ENCODE measurements at places on chromosomes 16 and 17. TPM values are rescaled to one million over a fixed set of nuclear protein-coding genes. Genes with fewer than 3 reads are reported as not detected.
A peak's percentile ranks its signal among the peaks of the same experiment; 100 is the strongest.

DNA sequence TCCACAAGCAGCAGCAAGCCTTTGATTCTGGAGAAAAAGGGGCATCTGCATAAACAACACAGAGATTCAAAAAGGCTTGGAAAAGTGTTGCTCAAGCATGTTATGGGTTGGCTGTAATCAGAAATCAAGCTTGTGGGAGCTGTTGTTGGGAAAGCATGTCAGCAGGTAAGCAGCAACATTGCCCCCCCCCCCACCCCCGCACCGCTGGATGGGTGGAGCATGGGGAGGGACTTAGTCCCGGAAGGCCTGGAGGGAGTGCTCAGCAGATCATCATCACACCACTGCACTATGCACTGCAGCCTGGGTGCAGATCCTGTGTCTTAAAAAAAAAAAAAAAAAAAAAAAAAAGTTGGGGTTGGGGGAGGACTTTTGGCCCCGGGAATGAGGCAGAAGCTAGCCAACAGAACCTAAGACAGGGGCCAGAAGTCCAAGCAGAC, 16.8 kb upstream of the AKAP1 start:
- no peak for DNase-seq

DNA sequence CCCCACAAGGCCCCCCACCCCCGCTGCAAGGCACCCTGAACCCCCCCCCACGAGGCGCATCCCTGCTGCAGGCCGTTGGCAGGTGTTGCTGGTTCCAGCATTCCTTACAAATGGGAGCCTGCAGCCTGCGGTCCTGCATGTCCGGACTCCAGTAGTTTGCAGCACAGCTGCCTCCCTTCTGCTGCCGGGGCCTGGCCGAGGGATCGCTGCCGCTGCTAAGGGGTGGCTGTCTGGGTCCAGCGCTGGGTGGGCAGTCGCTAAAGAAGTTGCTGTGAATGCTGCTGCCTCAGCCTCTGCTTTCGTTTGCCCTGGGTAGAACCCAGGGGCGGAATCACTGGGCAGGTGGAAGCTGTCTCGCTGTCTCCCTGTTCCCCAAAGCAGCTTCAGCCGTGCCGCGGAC, 11.8 kb downstream of the UTS2R start:
- no peak for DNase-seq

PSMD11 gene
- total RNA-seq, result 131 TPM

GRCh38 chr17:36907407-36907806, 29.9 kb upstream of the LHX1 start:
- DNase-seq, result no peak

GRCh38 chr16:74716355-74716754, 15.7 kb upstream of the MLKL start:
- no peak for DNase-seq

GRCh38 chr17:41125064-41125463, 1.1 kb upstream of the KRTAP4-12 start:
- DNase-seq, result no peak

RHBDF1 gene
- total RNA-seq, result 27.4 TPM

KRT9 gene
- not detected for total RNA-seq

ANTKMT gene
- total RNA-seq, result 44.9 TPM

DNA sequence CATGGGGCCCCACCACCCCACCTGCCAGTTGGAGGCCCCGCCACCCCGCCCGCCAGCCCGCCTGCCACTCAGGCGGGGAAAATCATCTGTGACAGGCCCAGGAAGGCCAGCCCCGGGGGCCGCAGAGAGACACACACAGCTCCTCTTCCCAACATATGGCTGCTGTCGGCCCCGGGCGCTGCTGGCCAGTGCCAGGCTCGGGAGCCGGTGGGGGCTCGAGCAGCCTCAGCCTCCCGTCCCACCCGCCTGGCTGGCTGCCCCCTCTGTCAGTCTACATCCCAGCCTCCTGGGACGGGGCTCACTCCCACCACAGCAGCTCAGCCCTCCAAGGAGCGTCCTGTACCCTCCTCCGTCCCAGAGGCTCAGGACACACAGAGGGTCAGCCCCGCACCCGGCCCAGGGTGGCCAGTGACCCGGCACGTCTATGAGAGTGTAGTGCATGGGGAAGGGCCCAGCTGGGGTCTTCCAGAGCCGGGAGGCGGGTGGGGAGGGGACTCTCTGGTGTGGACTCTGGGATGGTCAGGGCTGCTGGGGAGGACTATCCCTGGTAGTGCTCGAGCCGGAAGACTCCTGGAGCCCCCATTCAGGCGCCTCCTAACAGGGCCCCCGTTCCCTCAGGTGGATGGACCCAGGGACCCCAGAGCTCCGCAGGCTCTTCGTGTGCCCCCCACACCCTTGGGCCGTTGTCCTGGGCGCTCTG, 3.6 kb upstream of the PRR35 start:
- DNase-seq, result no peak

DNA sequence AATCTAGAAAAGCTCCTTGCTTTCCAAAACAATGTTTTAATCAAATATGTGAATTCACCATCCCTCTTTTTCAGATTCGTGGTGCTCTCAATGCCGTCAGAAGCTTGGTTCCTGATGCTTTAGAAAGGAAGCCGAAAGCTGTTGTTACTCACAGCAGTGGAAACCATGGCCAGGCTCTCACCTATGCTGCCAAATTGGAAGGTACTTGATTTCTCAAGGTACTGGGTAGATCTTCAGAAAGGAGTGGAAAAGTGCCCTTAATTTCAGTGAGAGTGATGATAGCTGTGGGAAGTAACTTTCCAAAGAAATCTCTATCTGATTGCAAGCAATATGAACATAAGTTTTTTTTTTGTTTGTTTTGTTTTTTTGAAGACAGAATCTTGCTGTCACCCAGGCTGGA, 14.0 kb downstream of the SRR start:
- no peak for DNase-seq

- no peak for DNase-seq
Observed at GRCh38 chr17:79748295-79749099, 17.8 kb downstream of the ENPP7 start.

DNA sequence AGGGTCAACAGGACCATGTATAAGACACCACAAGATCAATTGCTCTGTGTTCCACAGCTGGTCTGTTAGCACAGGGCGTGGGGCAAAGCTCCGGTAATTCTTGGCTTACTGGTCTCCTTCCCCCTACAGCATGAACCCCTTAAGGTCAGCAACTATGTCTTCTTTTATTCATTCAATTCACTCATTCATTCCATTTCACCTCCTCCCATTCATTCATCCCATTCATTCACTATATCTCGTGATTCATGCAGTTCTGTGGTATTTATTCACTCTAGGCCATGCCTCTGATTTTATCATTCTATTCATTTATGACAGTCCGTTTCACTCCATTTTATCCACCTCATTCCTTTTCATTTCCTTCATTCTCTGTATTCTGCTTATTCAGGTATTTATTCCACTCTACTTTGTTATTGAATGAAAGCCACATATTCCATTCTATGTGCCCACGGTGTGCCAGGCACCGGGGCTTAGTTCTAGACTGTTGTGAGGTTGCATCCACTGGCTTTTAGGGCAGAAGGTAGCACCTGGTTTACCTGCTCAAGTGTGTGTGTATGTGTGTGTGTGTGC, 19.0 kb upstream of the WFDC1 start:
- DNase-seq, result no peak

DNA sequence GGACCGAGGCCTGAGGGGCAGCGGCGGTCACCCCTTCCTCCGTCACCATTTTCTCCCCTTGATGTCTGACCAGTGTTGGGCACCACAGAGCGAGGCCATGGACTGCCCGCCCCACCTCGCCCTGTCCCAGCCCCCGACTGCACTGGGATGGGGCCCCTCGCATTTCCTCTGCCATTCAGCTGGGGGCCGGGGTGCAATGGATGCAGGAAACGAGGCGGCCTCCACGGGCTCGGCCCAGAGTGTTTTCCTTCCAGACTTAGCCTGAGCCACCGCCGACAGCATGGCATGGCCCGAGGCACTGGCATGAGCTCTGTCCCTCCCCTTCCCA, 44.6 kb upstream of the ZC3H18 start:
- DNase-seq, result no peak

KRT222 gene
- total RNA-seq, result not detected

DNA sequence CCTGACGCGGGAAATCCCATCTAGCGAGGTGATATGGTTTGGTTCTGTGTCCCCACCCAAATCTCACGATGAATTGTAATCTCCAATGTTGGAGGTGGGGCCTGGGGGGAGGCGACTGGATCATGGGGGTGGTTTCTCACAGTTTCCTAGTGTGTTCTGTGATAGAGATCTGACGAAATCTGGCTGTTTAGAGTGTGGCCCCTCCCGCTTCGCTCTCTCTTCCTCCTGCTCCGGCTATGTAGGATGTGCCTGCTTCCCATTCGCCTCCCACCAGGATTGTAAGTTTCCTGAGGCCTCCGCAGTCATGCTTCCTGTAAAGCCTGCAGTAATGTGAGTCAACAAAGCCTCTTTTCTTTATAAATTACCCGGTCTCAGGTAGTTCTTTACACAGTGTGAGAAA, 31.6 kb downstream of the IFT140 start:
- DNase-seq, result no peak

DNA sequence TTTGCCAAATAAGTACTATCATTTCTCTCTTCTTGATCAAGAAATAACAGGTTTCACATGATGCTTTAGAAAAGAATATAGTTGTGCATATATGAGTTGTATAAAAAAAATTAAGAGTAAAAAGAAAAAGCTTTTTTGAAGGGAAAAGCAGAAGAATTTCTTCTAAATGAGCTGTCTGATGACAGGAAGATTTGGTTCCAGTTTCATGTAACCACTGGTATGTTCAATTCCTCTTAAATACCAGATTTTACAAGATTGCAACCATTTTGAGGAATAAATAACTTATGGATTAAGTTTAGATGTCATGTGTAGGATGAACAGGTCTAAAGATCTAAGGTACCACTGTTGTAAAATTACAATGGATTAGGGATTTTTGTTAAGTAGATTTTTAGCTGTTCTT, 45.0 kb downstream of the VMP1 start:
- DNase-seq, result no peak

- DNase-seq, result no peak
Observed at GRCh38 chr17:13590441-13590840, 11.3 kb downstream of the HS3ST3A1 start.

DNA sequence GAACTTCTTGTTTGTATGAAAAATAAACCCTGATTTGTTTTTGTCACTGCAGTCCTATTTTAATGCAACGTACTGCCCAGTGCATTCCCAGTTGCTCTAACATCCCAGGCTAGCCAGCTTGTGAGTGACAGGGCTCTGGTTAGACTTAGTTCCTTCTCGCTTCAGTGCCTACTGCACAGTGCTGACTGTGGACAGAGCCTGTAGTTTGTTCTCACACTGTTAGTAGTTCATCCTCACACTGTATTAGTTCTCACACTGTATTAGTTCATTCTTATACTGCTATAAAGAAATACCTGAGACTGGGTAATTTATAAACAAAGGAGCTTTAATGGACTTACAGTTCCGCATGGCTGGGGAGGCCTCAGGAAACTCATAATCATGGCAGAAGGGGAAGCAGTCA, 116.6 kb upstream of the SALL1 start:
- no peak for DNase-seq

SCGB1C2 gene
- not detected for total RNA-seq

KLHDC4 gene
- total RNA-seq, result 25.5 TPM

DNA sequence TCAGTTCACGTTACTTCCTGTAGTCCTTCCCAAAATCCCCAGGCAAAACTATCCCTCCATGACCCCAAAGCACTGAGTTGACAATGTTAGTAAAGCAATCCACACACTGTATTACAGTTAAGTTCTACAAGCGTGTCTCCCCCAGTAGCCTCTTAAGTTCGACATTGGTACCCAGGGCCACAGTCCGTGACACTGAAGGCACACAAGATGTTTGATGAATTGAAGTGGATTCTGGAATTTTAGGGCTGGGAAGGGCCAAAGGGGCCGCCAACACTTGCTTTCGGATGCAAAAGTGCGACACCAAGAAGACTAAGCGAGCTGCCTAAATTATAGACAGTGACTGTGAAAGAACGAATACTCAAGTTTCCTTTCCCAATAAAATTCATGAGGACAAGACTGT, 1.5 kb downstream of the VPS35 start:
- peak; percentile 3 for DNase-seq

DNA sequence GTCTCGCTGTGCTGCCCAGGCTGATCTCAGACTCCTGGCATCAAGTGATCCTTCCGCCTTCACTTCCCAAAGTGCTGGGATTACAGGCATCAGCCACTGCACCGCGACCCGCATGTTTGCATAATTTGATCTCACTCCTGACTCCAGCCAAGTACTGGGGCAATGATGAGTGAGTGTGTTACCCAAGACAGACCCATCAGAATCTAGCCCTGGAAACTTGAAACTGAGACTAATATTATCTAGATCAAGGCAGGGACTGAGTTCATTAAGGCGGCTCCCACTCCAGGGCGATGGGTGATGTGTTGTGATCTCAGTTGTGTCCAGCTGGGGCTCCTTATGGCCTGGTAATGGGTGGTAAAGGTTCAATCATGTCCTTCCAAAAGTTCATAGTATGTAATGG, 53.4 kb downstream of the EMP2 start:
- no peak for DNase-seq

- DNase-seq, result peak; percentile 62
Observed at GRCh38 chr17:50272711-50273653, 1.3 kb upstream of the TMEM92 start.
